Effector memory CD8-positive, alpha-beta T cell (primary cell): ENCODE measurements at places on chromosomes 16 and 17.

- DNase-seq: no peak
Measured at GRCh38 chr17:1492249-1493206, at the start of gene MYO1C. Gene MYO1C, minus strand, starts transcription at chr17:1492686. Its CDS starts 199 bp downstream, at chr17:1492487.

GRCh38 chr17:39556423-39556822 lies 51.3 kb downstream of the NEUROD2 start:
- no peak for DNase-seq

- peak; percentile 25 for DNase-seq
Measured at GRCh38 chr17:79612468-79613194, 1.8 kb upstream of the RBFOX3 start.

GRCh38 chr16:75733305-75734211 lies 7.3 kb upstream of the CPHXL start:
- no peak for DNase-seq

GRCh38 chr17:8477715-8478441 lies 42.2 kb downstream of the NDEL1 start:
- no peak for DNase-seq

DNA sequence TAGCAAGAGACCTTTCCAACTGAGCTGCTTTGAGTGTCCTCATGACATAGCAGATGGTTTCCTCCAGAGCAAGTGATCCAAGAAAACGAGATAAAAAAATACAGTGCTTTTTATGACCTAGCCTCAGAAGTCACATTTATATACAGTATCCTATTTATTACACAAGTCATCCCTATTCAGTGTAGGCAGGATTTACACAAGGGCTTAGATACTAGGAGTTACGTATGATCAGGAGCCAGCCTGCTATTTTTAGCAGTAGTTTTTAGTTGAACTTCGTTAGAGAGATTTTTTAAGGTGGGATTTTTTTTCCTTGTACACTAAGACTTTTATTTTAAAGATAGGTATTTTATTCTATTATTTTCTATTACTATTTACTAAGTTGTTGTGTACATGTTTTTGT lies 58.4 kb downstream of the PHKB start:
- DNase-seq: no peak

DNA sequence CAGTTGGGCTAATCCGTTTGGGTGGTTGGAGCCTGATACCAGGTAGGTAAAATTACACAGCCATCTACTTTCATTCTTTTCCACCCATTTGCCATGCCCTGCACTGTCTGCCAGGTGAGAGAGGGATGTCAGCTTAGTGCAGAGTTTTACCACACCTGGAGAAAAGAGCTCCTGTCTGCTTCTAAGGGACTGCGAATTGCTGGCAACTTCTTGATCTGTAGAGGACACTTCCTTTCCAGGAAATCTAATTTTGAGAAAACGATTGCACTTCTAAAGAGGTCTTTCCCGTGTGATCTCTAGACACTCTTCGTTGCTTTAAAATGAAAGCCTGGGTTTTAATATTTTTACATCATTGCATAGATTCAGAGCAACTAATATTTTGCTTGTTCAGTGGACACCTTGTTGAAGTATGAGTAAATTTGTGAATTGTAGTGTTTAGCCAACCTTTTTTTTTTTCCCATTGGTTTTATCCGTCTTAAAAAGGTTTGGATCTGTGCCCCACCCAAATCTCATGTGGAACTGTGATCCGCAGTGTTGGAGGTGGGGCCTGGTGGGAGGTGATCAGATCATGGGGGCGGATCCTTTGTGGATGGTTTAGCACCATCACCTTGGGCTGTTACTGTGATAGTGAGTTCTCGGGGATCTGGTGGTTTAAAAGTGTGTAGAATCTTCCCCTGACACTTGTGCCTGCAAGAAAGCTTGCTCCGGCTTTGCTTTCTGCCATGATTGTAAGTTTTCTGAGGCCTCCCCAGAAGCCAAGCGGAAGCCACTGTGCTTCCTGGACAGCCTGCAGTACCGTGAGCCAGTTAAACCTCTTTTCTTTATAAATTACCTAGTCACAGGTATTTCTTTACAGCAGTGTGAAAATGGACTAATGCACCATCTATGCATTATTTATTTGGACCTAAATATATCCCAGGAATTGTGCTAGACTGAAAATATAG lies 104.6 kb downstream of the PRKCA start:
- DNase-seq: no peak

DNA sequence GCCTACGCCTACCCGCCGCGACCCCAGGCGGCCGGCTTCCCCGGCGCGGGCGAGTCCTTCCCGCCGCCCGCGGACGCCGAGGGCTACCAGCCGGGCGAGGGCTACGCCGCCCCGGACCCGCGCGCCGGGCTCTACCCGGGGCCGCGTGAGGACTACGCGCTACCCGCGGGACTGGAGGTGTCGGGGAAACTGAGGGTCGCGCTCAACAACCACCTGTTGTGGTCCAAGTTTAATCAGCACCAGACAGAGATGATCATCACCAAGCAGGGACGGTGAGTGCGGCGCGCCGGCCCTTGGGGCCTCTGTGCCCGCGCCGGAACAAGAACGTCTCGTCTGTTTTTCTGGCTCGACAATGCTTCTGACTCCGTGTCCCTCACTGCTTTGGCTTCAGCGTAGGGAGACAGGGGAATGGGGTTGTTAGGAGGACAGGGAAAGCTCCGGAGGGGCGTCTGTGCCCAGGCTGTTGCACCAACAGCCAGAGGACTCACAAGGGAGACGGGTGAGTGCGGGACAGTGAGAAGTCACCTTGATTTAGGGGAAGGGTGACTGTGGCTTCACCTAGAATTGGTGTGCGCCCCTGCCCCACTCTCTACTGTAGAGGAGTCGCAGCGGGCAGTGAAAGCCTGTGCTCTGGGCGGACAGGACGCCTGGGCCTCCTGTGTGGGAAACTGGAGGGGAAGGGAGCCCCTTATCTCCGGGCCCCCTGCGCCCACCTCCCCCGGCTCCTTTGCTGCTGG lies 806 bp downstream of the TBX21 start:
- DNase-seq: no peak

- no peak for DNase-seq
Measured at GRCh38 chr16:50858376-50858775, 116.5 kb downstream of the CYLD start.

DNA sequence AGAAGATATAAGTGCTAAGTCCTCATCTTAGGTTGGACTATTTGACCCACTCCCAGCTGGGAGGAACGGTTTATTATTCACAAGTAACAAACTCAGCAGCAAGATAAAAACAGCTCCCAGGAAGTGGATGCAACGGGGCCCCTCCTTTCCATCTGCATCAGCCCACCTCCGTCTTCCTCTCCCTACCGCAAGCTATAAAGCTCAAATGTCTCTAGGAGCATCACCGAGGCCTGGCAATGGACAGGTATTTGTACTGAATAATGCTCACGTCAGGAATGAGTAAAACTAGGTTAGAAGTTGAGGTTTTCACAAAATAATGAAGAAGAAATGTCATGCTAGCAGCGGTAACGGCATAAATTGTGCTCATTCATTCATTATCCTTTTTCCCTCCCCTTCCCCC lies 408.7 kb upstream of the PSMD7 start:
- no peak for DNase-seq

DNA sequence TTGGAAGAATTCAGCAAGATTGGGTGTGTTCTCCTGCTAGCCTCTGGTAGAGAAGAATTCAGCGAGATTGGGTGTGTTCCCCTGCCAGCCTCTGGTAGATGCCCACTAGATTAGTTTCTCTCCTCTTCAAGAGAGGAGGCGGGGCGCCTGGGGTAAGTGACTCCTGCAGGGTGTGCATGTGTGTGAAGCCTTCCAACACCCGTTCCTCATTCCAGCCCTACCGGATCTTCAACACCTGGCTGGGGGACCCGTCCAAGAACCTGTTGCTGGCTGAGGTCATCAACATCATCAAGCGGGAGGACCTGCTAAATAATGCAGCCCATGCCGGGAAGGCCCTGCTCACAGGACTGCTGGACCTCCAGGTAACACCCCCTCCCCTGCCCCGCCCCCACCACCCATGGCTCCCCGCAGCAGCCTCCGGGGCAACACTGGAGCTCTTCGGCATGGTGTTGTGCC lies 21.3 kb downstream of the TMEM186 start:
- DNase-seq: no peak

DNA sequence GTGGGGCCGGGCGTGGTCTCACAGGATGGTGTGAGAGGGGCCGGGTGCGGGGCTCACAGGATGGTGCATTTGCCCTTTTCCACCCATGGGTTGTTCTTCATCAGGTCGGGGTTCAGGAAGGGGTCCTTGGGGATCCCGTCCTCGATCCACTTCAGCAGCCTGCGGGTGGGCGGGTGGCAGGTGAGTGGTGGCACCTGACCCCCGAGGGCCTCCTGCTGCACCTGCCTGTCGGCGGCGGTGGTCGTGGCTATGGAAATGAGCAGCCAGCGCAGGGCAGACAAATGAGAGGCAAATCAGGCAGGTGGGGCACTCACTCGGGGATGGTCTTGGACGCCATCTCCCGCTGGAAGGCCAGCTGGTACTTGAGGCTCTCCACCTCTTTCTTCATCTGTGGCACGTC lies 1.9 kb downstream of the GNG13 start:
- no peak for DNase-seq
